Spinal cord (tissue), 10 donors: ENCODE measurements at places on chromosomes 11 and 22.

- peaks cover 4% of the 10 kb centered on the region for H3K36me3 ChIP-seq
- no peak overlapping the region for H3K4me3 ChIP-seq
- H3K4me1 ChIP-seq = no peaks in the 10 kb centered on the region
- no peak for DNase-seq
- H3K27me3 ChIP-seq = no peaks in the 10 kb centered on the region
- H3K27ac ChIP-seq = no peak overlapping the region
These were observed 48.6 kb downstream of the SYT9 start for GRCh38 chr11:7300281-7300680.

- no peaks in the 10 kb centered on the region for H3K27me3 ChIP-seq
- H3K27ac ChIP-seq = no peak overlapping the region
- peaks cover 99% of the 10 kb centered on the region for H3K36me3 ChIP-seq
- no peak for DNase-seq
These were observed 34.1 kb downstream of the PHLDB1 start for GRCh38 chr11:118641397-118642019.

GRCh38 chr11:107991868-107992414 is 16.8 kb upstream of the CUL5 start:
- H3K4me1 ChIP-seq = no peaks in the 10 kb centered on the region
- H3K27ac ChIP-seq = no peak overlapping the region
- DNase-seq = no peak
- H3K4me3 ChIP-seq = no peak overlapping the region
- H3K36me3 ChIP-seq = no peaks in the 10 kb centered on the region
- H3K27me3 ChIP-seq = no peaks in the 10 kb centered on the region

- no peaks in the 10 kb centered on the region for H3K36me3 ChIP-seq
- no peak overlapping the region for H3K4me3 ChIP-seq
- H3K4me1 ChIP-seq = peaks cover 7% of the 10 kb centered on the region
- no peak overlapping the region for H3K27ac ChIP-seq
- DNase-seq = no peak
These were observed 93.7 kb downstream of the STIM1 start for GRCh38 chr11:3949125-3949524.

- peaks cover 76% of the 10 kb centered on the region for H3K36me3 ChIP-seq
- H3K4me3 ChIP-seq = no peak overlapping the region
- H3K4me1 ChIP-seq = peaks cover 32% of the 10 kb centered on the region
- no peaks in the 10 kb centered on the region for H3K27me3 ChIP-seq
- DNase-seq = no peak
- H3K27ac ChIP-seq = peak overlapping the region; percentile 33
These were observed 3.3 kb downstream of the MAP4K2 start for GRCh38 chr11:64799623-64800302.

GRCh38 chr11:6468712-6469495 is 4.8 kb downstream of the TRIM3 start:
- H3K27me3 ChIP-seq = no peaks in the 10 kb centered on the region
- H3K27ac ChIP-seq = no peak overlapping the region
- peaks cover 6% of the 10 kb centered on the region for H3K4me1 ChIP-seq
- peaks cover 16% of the 10 kb centered on the region for H3K36me3 ChIP-seq

- no peak overlapping the region for H3K27ac ChIP-seq
- H3K36me3 ChIP-seq = no peaks in the 10 kb centered on the region
- no peaks in the 10 kb centered on the region for H3K4me1 ChIP-seq
- H3K4me3 ChIP-seq = no peak overlapping the region
- DNase-seq = no peak
These were observed 986.5 kb downstream of the TBC1D22A start for GRCh38 chr22:47748957-47749356.

DNA sequence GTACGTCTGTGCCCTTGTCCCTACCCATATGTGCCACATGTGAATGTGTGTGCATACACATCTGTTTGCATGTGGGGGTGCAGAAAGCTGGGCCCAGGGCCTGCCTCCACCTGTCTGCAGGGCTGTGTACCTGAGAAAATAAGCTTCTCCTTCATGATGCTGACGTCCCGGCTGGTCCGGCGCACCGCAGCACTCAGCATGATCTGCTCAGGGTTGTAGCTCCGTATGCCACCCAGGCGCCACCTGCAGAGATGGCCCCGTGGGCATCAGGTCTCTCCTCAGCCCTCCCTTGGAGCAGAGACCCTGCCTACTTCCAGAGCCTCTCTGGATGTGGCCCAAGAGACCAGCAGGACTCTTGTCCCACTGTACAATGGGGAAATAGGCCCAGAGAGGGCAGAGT is 3.8 kb upstream of the KLHL35 start:
- peaks cover 13% of the 10 kb centered on the region for H3K27me3 ChIP-seq
- H3K4me1 ChIP-seq = peaks cover 21% of the 10 kb centered on the region
- no peak overlapping the region for H3K4me3 ChIP-seq
- H3K36me3 ChIP-seq = peaks cover 52% of the 10 kb centered on the region
- DNase-seq = no peak

DNA sequence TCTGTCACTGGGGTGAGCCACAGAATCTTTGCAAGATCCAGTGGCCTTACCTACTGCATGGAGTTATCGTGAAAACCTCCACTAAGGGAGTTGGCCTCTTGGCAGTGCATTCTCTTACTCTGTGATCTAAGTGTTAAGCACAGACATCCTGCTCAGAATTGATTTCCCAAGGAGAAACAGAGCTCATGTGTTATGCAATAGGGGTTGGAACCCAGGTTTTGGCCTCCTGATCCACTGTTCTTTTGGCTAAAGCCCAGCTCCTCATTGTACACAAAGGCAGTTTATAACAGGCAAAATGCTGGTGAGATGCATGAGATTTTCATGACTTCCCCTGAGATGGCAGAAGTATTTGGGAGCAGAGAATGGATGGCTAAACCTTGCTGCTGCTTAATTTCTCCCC is 11.8 kb downstream of the DTX4 start:
- peaks cover 62% of the 10 kb centered on the region for H3K4me1 ChIP-seq
- DNase-seq = peak; percentile 31
- H3K27ac ChIP-seq = peak overlapping the region; percentile 87
- no peaks in the 10 kb centered on the region for H3K27me3 ChIP-seq
- peaks cover 37% of the 10 kb centered on the region for H3K36me3 ChIP-seq

- DNase-seq = no peak
- no peaks in the 10 kb centered on the region for H3K27me3 ChIP-seq
- no peak overlapping the region for H3K4me3 ChIP-seq
- H3K4me1 ChIP-seq = no peaks in the 10 kb centered on the region
These were observed 4.2 kb upstream of the OR52J3 start for GRCh38 chr11:5042091-5042490.

DNA sequence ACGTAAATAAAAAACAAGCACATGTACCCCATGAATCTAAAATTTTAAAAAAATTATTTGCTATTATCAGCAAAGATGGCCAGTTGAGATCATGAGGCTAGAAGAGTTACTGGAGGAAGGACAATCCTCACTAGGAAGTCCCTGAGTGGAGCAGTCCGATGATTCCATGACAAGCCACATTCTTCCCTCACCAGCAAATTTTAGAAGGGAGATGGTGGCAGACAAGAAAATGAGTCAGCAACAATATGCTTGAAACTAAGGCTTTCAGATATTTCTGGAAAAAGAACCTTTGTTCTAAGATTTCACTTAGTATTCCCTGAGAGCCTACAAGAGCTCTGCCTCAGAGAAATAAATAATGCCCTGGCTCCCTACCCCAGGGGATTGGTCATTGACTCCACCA is 34.9 kb downstream of the P4HA3 start:
- no peaks in the 10 kb centered on the region for H3K36me3 ChIP-seq
- no peaks in the 10 kb centered on the region for H3K27me3 ChIP-seq
- no peak overlapping the region for H3K4me3 ChIP-seq
- no peak overlapping the region for H3K27ac ChIP-seq
- H3K4me1 ChIP-seq = no peaks in the 10 kb centered on the region

- H3K27me3 ChIP-seq = no peaks in the 10 kb centered on the region
- H3K4me1 ChIP-seq = peaks cover 59% of the 10 kb centered on the region
- H3K36me3 ChIP-seq = peaks cover 64% of the 10 kb centered on the region
- peak overlapping the region; percentile 7 for H3K27ac ChIP-seq
These were observed 9.8 kb downstream of the TOLLIP start for GRCh38 chr11:1299621-1300020.

- DNase-seq = peak; percentile 60
- no peaks in the 10 kb centered on the region for H3K4me1 ChIP-seq
- no peak overlapping the region for H3K27ac ChIP-seq
- no peak overlapping the region for H3K4me3 ChIP-seq
These were observed 1390.0 kb upstream of the RAG2 start for GRCh38 chr11:37988031-37988430.

- H3K4me3 ChIP-seq = peak overlapping the region; percentile 35
- H3K27ac ChIP-seq = peak overlapping the region; percentile 76
- H3K27me3 ChIP-seq = peaks cover 9% of the 10 kb centered on the region
- H3K4me1 ChIP-seq = peaks cover 22% of the 10 kb centered on the region
- no peaks in the 10 kb centered on the region for H3K36me3 ChIP-seq
- peak; percentile 84 for DNase-seq
These were observed 535.6 kb downstream of the INSC start for GRCh38 chr11:15650105-15650938.

- H3K4me3 ChIP-seq = no peak overlapping the region
- DNase-seq = no peak
These were observed 379.3 kb downstream of the INSC start for GRCh38 chr11:15493921-15494620.

GRCh38 chr22:37080838-37081237 is 28.7 kb downstream of the TMPRSS6 start:
- H3K27ac ChIP-seq = no peak overlapping the region
- no peaks in the 10 kb centered on the region for H3K4me1 ChIP-seq
- no peak overlapping the region for H3K4me3 ChIP-seq
- no peak for DNase-seq
- peaks cover 8% of the 10 kb centered on the region for H3K27me3 ChIP-seq

GRCh38 chr11:2269601-2270321 is 627 bp downstream of the ASCL2 start:
- peak; percentile 87 for DNase-seq
- H3K4me1 ChIP-seq = peaks cover 20% of the 10 kb centered on the region
- H3K36me3 ChIP-seq = no peaks in the 10 kb centered on the region
- no peak overlapping the region for H3K27ac ChIP-seq

GRCh38 chr11:4093519-4094347 is 866 bp upstream of the RRM1 start:
- peak overlapping the region; percentile 96 for H3K27ac ChIP-seq
- no peak for DNase-seq
- H3K4me1 ChIP-seq = peaks cover 22% of the 10 kb centered on the region
- peaks cover 13% of the 10 kb centered on the region for H3K36me3 ChIP-seq
- no peaks in the 10 kb centered on the region for H3K27me3 ChIP-seq

- no peak overlapping the region for H3K27ac ChIP-seq
- DNase-seq = no peak
These were observed 83.2 kb downstream of the ZBTB16 start for GRCh38 chr11:114142707-114143106.

- H3K4me1 ChIP-seq = peaks cover 17% of the 10 kb centered on the region
- DNase-seq = no peak
- no peaks in the 10 kb centered on the region for H3K27me3 ChIP-seq
- no peak overlapping the region for H3K27ac ChIP-seq
These were observed 39.6 kb upstream of the HORMAD2 start for GRCh38 chr22:30040499-30041260.

GRCh38 chr11:11313426-11313825 is 39.6 kb downstream of the CSNK2A3 start:
- no peak for DNase-seq
- no peaks in the 10 kb centered on the region for H3K36me3 ChIP-seq
- no peak overlapping the region for H3K4me3 ChIP-seq
- no peak overlapping the region for H3K27ac ChIP-seq

- no peak for DNase-seq
- no peaks in the 10 kb centered on the region for H3K36me3 ChIP-seq
- peaks cover 24% of the 10 kb centered on the region for H3K4me1 ChIP-seq
- no peak overlapping the region for H3K4me3 ChIP-seq
- no peak overlapping the region for H3K27ac ChIP-seq
These were observed 596.0 kb upstream of the B3GAT1 start for GRCh38 chr11:135008001-135008405.

GRCh38 chr22:40177738-40178416 is at the start of gene TNRC6B:
TNRC6B (plus strand) TSS chr22:40177925; CDS start chr22:40178136, 211 bp downstream.
- no peaks in the 10 kb centered on the region for H3K36me3 ChIP-seq
- H3K4me1 ChIP-seq = peaks cover 21% of the 10 kb centered on the region
- peak; percentile 97 for DNase-seq
- peak within 1 kb of the TSS; percentile 79 for H3K4me3 ChIP-seq

DNA sequence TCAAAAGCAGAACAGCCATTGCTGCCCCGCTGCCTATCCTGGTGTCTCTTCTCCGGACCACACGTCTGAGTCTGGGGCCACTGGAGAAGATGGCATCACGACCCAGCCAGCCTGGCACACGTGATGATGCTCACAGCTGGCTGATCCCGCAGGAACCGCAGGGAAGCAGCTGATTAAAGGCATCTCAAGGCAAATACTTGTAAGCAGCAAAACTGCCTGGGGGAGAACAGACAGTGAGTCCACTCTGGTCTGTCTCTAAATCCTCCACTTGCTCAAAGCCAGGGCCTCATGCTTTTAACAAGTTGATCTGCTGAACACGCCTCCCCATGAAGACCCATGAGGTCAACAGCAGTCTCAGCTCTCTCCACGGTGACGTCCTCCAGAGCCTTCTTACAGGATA is 108.6 kb downstream of the BRD1 start:
- H3K36me3 ChIP-seq = no peaks in the 10 kb centered on the region
- H3K4me1 ChIP-seq = peaks cover 5% of the 10 kb centered on the region

DNA sequence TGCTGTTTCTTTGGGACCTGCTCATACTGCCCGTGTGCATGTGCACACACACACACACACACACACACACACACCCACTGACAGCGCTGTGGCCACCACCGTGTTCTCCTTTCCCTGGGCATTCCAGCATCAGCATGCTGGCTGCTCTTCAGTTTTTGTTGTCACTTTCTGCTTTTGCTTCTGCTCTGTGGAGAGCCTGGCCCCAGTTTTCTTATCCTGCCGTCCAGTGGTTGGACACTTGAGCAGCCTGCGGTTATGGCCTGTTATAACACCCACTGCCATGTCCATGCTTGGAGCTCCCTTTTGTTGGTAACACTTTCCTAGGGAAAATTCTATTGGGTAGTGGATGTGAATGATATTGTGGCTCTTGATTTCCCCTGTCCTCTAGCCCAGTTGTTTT is 83.6 kb downstream of the OSBP2 start:
- H3K27ac ChIP-seq = no peak overlapping the region
- DNase-seq = no peak
- no peak overlapping the region for H3K4me3 ChIP-seq
- H3K36me3 ChIP-seq = no peaks in the 10 kb centered on the region
- H3K4me1 ChIP-seq = peaks cover 6% of the 10 kb centered on the region

DNA sequence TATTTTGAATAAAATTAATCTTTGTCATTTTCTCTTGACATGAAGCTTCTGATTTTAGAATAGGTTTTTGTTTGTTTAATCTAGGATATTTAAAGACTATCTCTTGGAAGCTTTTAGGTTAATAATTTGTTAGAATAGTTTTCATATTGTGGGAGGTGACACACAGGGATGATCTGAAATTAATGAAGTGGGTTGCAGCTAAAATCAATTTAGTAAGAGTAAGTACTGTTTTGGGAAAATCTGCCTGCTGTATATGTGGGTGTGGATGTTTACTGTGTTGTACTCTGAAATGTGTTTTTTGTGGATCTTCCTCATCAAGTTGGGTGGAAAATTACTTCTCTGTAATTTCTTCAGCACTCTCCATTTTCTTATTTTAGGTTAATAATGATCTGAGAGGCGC is 67.3 kb downstream of the BID start:
- H3K27ac ChIP-seq = no peak overlapping the region
- no peaks in the 10 kb centered on the region for H3K27me3 ChIP-seq
- no peak for DNase-seq

GRCh38 chr22:37981282-37982011 is 2.9 kb downstream of the SOX10 start:
- H3K4me3 ChIP-seq = peak overlapping the region; percentile 64
- peaks cover 84% of the 10 kb centered on the region for H3K36me3 ChIP-seq
- no peak for DNase-seq
- H3K27ac ChIP-seq = peak overlapping the region; percentile 89
- no peaks in the 10 kb centered on the region for H3K27me3 ChIP-seq
- peaks cover 35% of the 10 kb centered on the region for H3K4me1 ChIP-seq
